Tibial nerve (tissue), 4 donors: ENCODE measurements at places on chromosomes 5 and 9. TPM values are rescaled to one million over a fixed set of nuclear protein-coding genes. Genes with fewer than 3 reads are reported as not detected.

The MYMK gene
- total RNA-seq = 1.4 TPM

The PDE8B gene
- 6.3 TPM for total RNA-seq

DNA sequence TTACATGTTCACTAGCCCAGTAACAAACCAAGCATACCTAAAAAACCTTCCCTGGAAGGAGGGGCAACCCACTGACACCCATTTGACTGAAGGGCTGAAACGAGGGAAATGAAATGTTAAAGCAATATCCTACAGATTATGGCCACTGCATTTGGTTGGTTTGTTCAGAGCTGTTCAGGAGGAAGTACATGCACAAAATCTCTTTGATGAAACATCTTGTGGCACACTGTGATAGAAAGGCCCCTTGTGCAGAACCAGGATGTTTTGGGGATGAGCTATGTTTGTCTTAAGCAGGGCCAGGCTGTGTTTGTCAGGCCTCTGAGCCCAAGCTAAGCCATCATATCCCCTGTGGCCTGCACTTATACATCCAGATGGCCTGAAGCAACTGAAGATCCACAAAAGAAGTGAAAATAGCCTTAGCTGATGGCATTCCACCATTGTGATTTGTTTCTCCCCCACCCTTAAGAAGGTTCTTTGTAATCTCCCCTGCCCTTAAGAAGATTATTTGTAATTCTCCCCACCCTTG lies 467.3 kb upstream of the PIK3R1 start:
- no peaks in the 10 kb centered on the region for H3K4me1 ChIP-seq
- no peaks in the 10 kb centered on the region for H3K27me3 ChIP-seq

DNA sequence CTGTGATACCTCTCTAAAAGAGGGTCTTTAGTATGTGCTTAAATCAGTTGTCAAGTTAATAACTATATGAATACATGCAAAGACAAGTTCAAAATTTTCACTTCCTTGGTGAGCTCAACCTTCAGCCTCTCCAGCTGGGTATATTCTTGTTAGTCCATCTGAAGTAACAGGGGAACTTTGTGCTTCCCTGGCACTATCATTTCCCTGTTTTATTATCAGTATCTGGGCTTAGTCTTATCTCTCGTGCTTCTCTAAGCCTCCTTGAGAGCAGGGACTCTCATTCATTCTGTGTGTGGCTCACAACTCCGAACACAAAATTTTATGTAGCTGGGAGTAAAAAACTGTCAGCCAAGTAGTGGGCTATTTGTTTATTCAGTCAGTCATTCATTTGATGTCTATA lies 175.9 kb upstream of the MAP3K1 start:
- no peaks in the 10 kb centered on the region for H3K27me3 ChIP-seq
- DNase-seq = no peak
- no peaks in the 10 kb centered on the region for H3K36me3 ChIP-seq
- no peak overlapping the region for H3K4me3 ChIP-seq
- H3K4me1 ChIP-seq = peaks cover 9% of the 10 kb centered on the region
- no peak overlapping the region for H3K27ac ChIP-seq

DNA sequence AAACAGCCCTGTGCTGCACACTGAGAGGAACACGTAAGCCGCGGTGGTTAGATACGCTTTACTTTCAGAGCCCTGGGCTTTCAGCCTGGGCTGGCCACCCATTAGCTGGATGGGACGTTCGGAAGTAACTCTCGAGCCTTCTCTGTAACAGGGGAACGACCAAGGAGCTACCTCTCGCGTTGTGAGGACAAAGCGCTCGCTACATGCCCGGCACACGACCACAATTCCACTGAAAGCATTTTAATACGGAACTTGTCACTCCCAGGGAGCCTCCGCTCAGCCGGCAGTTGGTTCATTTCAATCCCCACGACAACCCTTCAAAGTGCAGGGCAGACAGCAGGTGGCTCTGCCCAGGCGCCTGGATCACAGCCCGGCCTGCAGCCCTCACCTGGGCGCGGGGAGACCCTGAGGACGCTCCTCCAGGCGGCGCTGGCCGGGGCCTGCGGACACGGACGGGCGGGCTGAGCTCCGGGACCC lies 368 bp downstream of the SURF1 start:
- H3K27me3 ChIP-seq = no peaks in the 10 kb centered on the region
- peak overlapping the region; percentile 85 for H3K27ac ChIP-seq
- H3K36me3 ChIP-seq = peaks cover 64% of the 10 kb centered on the region
- no peak for DNase-seq
- H3K4me1 ChIP-seq = peaks cover 22% of the 10 kb centered on the region
- H3K4me3 ChIP-seq = peak overlapping the region; percentile 84

DNA sequence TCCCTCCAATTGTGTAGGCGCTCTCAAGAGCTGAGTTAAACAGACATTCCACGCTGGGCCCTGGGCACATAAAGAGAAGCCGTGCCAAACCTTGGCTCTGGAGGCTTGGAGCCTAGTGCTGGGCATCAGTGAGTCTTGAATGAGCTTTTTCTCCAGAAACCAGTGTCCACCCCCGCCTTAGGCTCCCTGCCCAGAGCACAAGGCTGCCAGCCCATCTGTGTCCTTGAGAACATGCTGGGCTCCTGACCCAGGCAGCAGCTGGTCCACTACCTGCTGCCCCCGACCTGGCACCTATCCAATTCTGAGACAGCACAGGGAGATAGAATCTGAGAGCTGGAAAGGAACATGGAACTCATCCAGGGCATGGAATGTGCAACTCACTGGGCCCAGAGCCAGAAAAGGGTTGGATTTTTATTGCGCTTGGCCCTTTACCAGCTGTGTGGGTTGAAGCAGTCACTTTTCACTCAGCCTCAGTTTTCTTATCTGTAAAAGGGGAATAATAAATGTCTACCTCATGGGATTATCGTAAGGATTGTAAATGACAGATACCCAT lies 92.4 kb upstream of the CPLX2 start:
- no peak overlapping the region for H3K4me3 ChIP-seq
- no peak for DNase-seq
- H3K4me1 ChIP-seq = no peaks in the 10 kb centered on the region
- H3K27ac ChIP-seq = no peak overlapping the region
- H3K36me3 ChIP-seq = no peaks in the 10 kb centered on the region

- no peaks in the 10 kb centered on the region for H3K4me1 ChIP-seq
- no peaks in the 10 kb centered on the region for H3K36me3 ChIP-seq
- H3K27ac ChIP-seq = no peak overlapping the region
- no peaks in the 10 kb centered on the region for H3K27me3 ChIP-seq
- no peak for DNase-seq
Measured at GRCh38 chr5:85990998-85991397, 626.7 kb upstream of the COX7C start.

DNA sequence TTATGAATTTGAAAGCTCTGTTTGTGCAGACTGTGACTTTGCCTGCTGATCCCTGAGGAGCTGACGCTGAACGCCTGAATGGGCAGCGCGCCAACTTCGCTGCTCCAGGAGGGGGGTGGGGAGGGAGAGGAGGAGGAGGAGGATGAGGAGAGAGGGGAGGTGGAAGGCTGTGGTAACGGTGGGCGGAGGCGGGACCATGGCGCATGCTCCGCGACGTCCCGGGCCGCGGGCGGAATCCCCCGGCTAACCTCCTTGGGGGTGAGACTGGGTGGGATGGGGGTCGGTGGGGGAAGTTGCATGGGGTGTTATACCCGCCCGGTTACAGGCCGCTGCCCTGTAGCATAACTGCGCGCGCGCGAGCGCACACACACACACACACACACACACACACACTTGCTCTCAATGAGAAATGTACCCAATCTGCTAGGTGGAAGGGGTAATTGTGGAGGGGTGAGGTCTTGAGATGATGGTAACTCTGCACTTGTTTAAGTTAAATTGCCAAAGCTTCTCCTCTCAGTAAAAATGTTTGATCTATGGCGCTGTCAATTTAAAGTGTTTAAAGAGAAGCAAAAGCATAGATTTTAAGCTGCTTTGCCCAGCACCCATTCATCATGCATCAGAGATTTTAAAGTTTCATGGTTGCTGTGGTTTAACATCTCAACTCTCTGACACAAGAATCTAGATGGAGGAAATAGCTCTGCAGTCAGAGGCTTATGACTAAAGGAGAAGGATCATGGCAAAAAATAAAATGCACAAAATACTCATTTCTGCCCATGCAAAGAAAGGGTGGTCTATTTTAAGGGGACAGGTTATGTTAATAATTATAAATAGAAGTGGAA lies 76.6 kb upstream of the TBCA start:
- H3K4me1 ChIP-seq = peaks cover 24% of the 10 kb centered on the region
- no peaks in the 10 kb centered on the region for H3K27me3 ChIP-seq
- H3K4me3 ChIP-seq = peak overlapping the region; percentile 52
- peak overlapping the region; percentile 44 for H3K27ac ChIP-seq

GRCh38 chr5:143165049-143165880 lies 238.2 kb downstream of the NR3C1 start:
- no peak for DNase-seq
- H3K27ac ChIP-seq = no peak overlapping the region
- H3K4me3 ChIP-seq = no peak overlapping the region

GRCh38 chr5:134649163-134649835 lies 714 bp downstream of the SEC24A start:
- no peaks in the 10 kb centered on the region for H3K27me3 ChIP-seq
- peak overlapping the region; percentile 70 for H3K4me3 ChIP-seq
- peaks cover 17% of the 10 kb centered on the region for H3K4me1 ChIP-seq

- no peak overlapping the region for H3K27ac ChIP-seq
- H3K4me1 ChIP-seq = no peaks in the 10 kb centered on the region
- no peaks in the 10 kb centered on the region for H3K27me3 ChIP-seq
- no peak for DNase-seq
Measured at GRCh38 chr9:70030156-70030555, 13.5 kb upstream of the MAMDC2 start.

- no peaks in the 10 kb centered on the region for H3K36me3 ChIP-seq
- H3K27ac ChIP-seq = no peak overlapping the region
- peaks cover 57% of the 10 kb centered on the region for H3K4me1 ChIP-seq
- H3K27me3 ChIP-seq = no peaks in the 10 kb centered on the region
- H3K4me3 ChIP-seq = no peak overlapping the region
Measured at GRCh38 chr9:136587145-136587943, 41.5 kb upstream of the NOTCH1 start.

DNA sequence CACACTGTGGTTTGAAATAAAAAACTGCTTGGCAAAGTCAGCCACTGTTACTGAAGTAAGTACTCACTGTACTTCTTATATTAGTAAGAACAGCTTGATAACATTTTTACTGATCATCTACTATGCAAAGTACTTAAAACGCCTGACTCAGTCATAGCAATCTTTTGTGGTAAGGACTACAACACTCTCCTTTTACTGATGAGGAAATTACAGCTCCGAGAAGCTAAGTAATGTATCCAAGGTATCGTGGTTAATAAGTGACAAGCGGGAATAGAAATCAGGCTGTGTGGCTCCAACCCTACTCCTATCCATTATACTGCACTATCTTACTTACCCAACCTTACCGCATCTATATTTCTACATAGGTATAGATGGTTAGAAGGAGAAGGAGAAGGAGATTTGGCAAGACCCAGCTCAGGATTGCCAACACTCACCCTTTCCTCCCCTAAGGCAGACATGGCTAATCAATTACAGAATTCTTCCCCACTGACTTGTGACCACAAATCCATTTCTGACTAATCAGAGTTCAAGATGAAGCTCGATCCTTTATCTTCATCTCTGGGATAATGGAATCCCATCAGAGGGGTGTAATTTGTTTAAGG lies 281.4 kb downstream of the SPOCK1 start:
- H3K4me1 ChIP-seq = peaks cover 4% of the 10 kb centered on the region
- no peak for DNase-seq
- no peaks in the 10 kb centered on the region for H3K27me3 ChIP-seq
- H3K27ac ChIP-seq = peak overlapping the region; percentile 34

- no peaks in the 10 kb centered on the region for H3K4me1 ChIP-seq
- no peaks in the 10 kb centered on the region for H3K36me3 ChIP-seq
- H3K4me3 ChIP-seq = no peak overlapping the region
- no peak for DNase-seq
Measured at GRCh38 chr9:1071730-1072129, 21.6 kb downstream of the DMRT2 start.

GRCh38 chr5:50864466-50864865 lies 198.0 kb downstream of the PARP8 start:
- DNase-seq = no peak
- H3K4me1 ChIP-seq = no peaks in the 10 kb centered on the region
- H3K4me3 ChIP-seq = no peak overlapping the region
- H3K27me3 ChIP-seq = no peaks in the 10 kb centered on the region
- H3K27ac ChIP-seq = no peak overlapping the region
- H3K36me3 ChIP-seq = no peaks in the 10 kb centered on the region
